ENCODE measurements at places on chromosomes 5 and 9.

GRCh38 chr9:1775230-1775629 is 239.9 kb upstream of the SMARCA2 start:
- no peak for DNase-seq

DNA sequence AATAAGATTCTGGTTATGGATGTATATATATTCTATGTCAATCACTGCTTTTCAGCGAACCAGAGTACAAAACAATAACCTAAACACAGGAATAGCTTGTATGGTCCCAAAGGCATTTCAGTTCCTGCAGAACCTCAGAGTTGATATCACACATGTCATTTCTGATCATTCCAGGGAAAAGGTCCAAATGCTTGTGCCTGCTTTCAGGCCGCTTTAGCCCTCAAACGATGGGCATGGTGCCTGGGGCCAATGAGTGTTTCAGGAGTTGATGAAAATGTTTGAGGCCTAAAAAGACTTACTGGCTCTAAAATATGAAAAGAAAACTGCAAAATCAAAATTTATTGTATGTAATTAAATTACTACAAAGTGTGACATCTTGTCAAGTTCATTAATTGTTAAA is 22.8 kb downstream of the ANGPTL2 start:
- no peak for DNase-seq

DNA sequence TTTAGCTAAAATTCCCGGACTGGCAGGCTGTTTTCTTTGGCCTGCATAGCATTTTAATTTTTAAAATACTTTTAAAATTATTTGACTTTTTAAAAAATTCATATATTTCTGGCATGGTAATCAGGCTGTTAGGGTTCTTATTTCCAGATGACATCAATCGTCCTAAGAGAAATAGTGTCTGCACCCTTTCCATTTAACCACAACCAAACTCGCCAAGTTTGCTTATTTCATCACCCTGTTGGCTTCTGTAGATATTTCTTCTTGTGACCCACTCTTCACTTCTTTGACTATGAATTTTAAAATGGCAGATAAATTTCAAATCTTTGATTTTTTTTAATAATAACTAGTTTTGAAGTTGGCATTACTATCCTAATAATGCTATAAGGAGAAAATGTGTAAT is 675.7 kb upstream of the FTMT start:
- no peak for DNase-seq

DNA sequence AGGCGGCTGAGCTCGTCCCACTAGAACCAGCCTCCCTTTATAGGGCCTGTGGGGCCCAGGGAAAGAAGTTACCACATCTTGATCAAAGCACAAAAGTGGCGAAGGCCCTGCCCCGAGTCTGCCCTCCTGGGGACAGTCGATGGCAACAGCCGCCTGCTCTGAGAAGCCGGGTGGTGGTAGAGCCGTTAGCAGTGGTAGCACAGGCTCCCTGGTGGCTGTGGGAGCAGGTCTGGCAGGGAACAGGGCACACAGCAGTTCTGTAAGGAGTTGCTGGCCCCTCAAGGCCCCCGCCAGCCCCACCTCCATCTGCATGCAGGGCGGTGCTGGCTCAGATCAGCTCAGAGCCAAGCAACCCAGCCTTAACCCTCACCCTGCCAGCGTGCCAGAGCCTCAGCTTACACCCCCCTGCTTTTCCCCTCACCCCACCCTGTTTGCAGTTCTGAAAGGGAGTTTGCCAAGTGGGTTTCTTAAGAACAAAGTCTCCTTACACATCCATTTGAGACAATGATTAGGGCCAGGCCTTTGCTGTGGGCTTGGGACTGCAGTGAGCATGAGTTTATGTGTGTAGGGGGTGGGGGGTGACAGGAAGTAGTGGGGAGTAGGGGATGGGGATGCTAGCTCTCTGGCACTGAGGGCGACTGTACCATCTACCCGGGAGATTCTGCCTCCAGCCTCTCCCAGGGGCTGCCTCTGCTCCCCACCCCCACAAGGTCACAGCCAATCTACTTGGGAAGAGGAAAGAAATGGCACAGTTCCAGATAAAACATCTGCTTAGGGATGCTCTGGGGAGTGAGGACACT is 11.8 kb downstream of the ACSL6 start:
- no peak for DNase-seq

- no peak for DNase-seq
Measured at GRCh38 chr9:127096208-127096607, 26.2 kb downstream of the ANGPTL2 start.

DNA sequence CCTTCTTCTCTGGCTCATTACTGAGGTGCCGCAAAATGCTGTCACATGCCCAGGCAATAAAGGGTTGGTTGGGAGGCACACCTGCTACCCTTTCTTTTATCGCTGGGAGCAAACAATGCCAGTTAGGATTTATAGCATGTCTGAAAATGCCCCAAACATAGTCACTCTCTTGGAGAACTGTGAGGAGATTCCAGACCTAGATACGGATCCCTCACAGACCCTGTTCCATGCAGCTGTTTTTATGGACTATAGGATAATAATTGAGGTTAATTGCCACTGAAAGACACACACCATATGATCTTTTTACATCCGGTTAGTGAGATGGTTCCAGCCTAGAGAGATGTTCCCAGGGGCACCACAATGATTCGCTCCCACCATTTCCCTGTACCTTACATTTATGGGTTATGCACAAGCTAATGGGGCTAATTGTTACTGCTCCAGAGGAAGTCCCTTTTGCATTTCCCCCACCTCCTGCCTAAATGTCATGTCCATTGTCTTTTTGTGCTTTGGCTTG is 318.1 kb downstream of the PIK3R1 start:
- DNase-seq = no peak

- no peak for DNase-seq
Measured at GRCh38 chr9:110133608-110134210, 74.2 kb downstream of the C9orf152 start.

DNA sequence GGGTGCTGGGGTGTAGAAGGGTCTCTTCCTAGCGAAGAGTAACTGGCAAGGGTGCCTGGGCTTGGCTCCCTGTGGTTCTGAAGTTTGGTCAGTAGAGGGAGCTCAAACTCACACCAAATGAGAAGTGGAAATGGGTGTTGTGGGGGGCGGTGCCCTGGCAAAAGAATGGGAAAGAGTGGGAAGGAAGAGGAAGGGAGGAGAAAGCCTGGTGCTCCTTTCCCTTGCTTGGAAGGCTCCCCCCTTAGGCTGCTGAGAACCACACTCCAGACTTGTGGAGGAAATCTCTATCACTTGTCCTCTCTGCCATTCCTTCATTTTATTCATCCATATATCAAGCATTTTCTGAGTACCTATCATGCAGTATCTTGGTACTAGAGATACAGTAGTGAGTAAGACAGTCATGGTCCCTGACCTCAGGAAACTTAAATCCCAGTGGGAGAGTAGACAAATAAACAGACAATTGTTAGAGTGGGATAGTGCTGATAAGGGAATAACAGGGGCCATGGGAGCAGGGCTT is 13.0 kb downstream of the SLC4A9 start:
- peak; percentile 79 for DNase-seq

DNA sequence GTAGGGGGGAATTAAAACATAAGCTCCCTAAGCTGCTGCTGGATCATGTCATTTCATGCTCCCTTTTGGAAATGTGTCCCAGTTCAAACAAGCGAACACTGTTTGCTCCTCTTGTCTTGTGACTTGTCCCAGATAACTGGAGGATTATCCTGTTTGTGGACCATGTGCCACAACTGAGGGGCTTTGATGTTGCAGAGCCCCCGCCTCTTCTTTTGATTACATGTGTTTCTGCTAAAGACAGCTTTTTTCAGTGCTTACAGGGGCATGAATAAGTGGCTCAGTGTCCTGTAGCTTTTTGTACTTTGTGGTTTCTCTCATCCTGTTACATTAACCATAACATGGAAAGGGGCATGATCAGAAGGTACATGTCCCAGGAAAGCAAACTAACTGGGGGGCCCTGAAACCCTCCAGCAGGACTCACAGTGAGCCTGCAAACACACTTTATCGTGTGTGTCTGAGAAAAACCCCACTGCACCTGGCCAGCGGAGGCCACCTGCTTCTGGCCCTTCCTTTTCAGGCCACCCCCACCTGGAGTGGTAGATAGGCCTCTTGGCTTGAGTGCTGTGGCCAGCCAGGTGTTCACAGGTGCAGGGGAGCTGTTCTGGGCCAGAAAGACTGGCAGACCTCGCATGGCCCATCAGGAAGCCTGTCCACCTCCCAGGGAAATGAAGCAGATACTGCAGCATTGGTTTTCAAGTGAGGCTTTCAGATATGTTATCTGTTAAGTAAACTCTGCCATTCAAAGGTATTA is 285.6 kb downstream of the FANCC start:
- DNase-seq = no peak

GRCh38 chr9:35029241-35029640 is 39.7 kb downstream of the DNAJB5 start:
- DNase-seq = no peak

GRCh38 chr5:127369796-127370195 is 79.2 kb downstream of the MEGF10 start:
- no peak for DNase-seq

DNA sequence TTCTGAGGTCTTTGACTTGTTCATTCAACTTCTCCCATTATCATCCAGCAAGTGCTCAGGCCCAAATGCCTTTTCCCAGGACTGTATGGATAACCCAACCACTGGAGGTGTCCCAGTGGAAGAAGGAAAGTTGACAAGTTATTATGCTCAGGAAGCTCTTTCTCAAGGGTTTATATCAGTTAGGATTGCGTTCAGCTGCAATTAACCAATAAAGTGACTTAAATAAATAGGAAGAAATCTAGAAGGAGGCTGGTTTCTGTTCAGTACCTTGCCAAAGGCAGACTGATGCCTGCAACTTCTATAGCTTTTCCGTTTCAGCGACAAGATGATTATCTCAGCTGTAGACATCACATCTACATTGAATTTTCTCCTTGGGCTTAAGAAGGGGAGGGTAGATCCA is 52.1 kb downstream of the ENC1 start:
- DNase-seq = no peak

- DNase-seq = no peak
Measured at GRCh38 chr5:108164574-108164973, 217.3 kb downstream of the FBXL17 start.

- DNase-seq = no peak
Measured at GRCh38 chr5:92017776-92018175, 634.7 kb upstream of the ARRDC3 start.

DNA sequence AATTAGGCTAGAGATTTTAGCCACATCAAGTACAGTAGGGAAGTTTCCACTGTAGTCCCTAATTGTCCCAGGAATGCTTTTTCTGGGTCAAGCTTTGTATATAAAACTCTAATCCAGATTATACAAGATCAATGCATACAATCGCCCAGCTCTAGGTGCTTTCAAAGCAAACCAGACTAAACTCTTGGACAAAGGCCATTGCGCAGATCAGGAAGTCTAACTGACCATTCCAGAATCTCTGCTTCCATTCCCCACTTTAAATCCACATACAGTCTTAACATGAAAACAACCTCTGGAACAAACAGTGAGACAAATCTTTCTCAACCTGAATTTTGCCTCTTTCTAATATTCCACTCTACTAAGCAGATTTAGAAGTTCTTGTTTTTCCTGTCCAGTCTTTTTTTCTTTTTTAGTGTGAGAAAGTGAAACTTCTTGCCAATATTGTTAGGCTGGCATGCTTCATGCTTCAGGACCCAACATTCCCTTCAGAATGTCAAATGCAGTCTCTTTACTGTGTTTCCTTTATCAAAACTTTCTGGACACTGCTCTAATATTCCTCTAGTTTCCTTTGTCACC is 76.1 kb downstream of the ITGA1 start:
- DNase-seq = no peak

DNA sequence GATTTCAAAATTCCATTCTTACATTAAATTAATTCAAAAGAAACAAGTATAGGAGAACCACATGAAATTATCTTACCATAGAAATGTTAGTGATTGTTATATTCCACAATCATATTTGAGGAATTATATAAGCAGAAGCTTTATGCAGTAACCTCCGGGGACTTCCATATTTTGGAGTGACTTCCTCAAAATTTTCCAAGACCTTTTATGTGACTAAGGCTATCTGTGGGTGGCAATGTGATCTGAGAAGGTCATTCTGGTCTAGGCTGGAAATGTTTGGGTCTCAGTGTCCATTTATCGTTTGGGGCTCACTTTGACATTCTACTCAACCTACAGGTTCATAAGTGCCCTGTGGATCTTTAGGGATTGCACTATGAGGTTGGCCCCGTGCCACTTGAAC is 776.6 kb downstream of the CDH12 start:
- DNase-seq = no peak

- no peak for DNase-seq
Measured at GRCh38 chr5:134188092-134188491, 11.3 kb upstream of the SKP1 start.

- no peak for DNase-seq
Measured at GRCh38 chr5:172678902-172679301, 37.8 kb downstream of the NEURL1B start.

DNA sequence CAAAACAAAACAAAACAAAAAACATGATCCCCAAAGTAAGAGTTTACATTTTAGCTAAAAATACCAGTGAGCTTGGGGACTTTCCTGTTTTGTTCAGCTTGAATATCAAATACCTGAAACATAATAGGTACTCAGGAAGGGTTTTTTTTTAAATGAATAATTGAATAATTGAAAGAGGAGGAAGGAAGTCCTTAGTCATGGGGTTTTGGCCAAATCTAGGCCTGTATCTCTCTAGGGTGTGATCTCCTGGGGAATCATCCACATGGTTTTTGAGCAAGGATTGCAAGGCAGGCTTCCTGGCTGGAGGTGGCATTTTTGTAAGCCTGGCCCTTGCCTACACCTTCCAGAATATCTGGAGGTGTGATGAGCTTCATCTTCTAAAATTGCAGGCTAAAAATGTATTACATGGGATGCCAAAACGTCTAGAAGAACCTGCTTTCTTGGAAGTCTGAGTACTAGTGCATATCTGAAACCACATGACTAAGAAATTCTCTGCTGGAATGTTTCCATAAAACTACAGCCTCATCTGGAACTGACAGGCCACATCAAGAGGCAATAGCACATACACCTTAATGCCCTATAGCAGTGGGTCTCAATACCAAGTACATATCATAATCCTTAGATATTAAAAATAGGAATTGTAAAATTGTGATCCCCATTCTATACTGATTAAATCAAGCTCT is 10.4 kb downstream of the C9 start:
- DNase-seq = no peak

DNA sequence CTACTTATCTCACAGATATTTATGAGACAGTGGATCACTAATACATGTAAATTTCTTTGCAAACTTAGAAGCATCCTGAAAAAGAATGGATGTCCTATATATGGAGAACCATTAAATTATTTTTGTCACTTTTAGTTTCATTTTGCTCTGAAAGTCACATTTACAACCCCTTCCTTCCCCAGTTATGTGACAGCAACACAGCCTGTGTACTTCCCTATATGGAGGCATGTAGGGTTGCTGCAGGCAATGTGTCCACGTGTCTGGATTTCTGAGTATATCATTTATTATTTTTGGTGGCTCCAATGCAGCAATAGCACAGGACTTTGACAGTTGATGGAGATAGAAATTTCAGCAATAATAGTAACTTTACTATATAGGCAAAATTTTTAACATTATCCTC is 156.4 kb downstream of the ST8SIA4 start:
- no peak for DNase-seq
